Activated CD4-positive, alpha-beta T cell treated with anti-CD3 and anti-CD28 coated beads, Interleukin-2, Interleukin-6, amounts not matched to agents 100 ng/mL and 50 ng/mL, durations not matched to agents 16 hours and 8 hours (primary cell): ENCODE measurements at places on chromosomes 3 and 15.

DNA sequence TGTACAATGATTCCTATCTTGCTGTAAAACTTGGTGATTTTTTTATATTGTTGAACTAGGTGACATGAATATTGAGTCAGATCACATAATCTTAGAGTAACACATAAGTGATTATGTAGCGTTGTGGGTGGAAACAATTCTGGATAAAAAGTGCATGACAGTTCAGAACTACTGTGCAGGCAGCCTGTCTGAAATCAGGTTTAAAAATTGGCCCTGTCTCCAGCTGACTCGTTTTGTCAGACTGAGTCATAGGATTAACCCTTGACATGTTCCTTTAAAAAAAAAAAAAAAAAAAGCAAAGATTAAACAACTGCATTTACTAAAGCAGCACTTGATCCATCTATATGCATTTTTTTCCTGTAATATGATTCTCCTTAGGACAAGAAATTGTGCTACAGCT is 160.0 kb upstream of the CGNL1 start:
- peak; percentile 8 for DNase-seq

GRCh38 chr15:79434361-79434760 is 2.2 kb downstream of the MINAR1 start:
- no peak for DNase-seq

DNA sequence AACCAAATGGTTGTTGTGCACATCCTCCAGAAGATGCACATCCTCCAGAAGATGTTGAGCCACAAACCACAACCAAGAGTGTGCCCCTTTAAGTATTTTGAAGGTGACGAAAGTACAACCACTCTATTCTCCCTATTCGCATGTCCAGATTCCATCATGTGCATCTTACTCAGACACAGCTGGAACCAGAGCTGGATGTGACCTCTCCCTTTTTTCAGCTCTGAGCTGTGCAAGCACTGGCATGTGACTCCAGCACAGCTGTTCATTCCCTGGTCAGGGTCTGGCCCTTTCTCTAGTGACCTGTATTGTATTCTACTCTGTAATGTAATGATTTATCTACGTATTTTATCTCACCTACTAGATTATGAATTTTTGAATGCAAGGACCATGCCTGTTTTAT is 29.3 kb upstream of the DLG1 start:
- no peak for DNase-seq

- DNase-seq: no peak
Measured at GRCh38 chr15:84811151-84811550, 6.0 kb upstream of the ALPK3 start.

DNA sequence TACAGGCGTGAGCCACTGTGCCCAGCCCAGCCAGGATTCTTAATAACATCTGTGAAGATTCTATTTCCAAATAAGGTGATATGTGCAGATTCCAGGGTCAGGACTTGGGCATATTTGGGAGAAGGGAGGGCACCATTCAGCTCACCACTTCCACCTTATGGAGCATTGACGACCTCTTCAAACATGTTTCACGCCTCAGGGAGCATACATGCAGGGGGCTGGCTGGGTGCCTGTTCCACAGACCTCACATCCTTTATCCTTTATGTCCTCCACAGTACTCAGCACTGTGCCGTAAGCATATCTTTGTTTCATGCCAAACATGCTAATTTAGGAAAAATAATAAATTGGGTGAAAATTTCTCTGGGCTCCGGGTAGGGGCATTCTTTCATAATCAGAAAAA is 229.0 kb downstream of the THSD4 start:
- no peak for DNase-seq

- no peak for DNase-seq
Measured at GRCh38 chr15:70014860-70015490, 82.7 kb downstream of the TLE3 start.

- no peak for DNase-seq
Measured at GRCh38 chr3:99504258-99504657, 134.1 kb upstream of the COL8A1 start.
